GDM1 (cell line): ENCODE measurements at places on chromosomes 2 and 18.

DNA sequence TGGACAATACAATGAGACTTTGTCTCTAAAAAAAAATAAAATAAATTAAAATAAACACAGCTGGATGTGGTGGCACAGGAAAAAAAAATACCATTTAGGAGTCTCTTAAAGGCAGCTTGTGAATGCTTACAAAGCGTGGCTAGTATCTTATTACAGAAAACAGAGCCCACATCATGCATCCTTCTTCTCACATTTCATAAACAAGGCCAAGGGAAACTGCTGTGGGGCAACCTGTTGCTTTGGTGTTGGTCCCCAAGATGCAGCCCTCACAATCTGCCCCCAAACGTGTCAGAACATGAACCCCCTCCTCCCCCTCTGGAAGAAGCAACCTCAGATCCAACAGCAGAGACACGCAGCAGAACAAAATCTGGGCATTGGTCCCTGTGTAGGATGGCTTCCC is 2.6 kb downstream of the SLC14A1 start:
- DNase-seq, result no peak

GRCh38 chr2:136986605-136987221 is 221.4 kb downstream of the THSD7B start:
- no peak for DNase-seq

DNA sequence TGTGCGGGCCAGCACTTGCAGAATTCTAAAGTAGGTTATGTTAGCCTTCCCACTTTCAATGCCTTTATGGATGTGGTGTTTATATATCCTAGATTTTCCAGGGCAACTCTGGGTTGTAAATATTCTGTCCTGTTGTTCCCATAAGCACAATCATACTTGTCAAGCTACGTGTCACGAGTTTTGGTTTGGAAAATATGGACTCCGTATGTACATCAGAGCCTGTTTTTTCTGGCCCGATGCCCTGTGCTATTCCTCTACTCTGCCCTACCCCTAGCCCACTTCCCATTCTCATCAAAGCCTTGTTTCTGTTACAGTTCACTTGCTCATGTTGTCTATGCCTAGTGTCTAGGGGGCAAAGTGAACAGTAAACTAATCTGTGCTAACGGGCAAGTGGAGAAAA is 27.0 kb upstream of the ZEB2 start:
- DNase-seq, result peak; percentile 42

GRCh38 chr18:57677262-57678211 is 55.9 kb upstream of the NARS1 start:
- no peak for DNase-seq

DNA sequence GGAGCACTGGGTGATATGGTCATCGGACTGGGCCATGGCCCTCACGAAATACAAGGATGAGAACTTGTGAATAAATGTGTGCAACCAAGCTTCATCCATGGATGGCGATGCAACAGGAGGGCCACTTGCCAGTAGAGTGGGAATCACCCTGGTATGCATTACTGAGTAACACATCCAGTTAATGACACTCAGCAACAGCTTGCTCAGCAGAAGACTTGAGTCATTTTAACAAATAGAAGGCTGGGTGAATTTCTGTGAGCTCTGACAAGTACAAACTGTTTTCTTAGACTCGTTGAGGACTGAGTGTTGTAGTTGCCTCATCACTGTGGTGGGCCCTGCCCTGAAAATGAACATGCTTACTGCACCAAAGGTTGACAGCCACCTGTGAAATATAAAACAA is 221.6 kb downstream of the NCKAP5 start:
- DNase-seq, result no peak

DNA sequence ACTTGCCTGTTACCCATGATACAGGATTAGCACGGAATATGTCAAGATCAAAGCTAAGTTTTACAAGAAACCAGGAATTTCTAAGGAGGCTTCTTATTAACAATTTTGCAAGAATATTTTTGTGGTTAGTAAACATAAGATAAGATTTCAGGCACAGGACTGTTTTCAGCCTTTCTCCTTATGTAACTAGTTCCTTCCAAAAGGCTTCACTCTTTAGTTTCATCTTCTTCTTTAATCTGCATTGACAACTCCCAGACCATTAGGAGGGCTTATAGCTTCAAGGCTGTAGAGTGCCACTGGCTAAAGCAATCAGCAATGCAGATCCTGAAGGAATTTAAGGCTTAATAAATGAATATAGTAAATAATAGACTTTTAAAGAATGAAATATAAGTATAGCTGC is 29.3 kb downstream of the SLC14A1 start:
- DNase-seq, result no peak

GRCh38 chr2:41847744-41848441 is 199.9 kb upstream of the PKDCC start:
- no peak for DNase-seq

GRCh38 chr2:63488118-63488713 is 100.1 kb downstream of the WDPCP start:
- no peak for DNase-seq

DNA sequence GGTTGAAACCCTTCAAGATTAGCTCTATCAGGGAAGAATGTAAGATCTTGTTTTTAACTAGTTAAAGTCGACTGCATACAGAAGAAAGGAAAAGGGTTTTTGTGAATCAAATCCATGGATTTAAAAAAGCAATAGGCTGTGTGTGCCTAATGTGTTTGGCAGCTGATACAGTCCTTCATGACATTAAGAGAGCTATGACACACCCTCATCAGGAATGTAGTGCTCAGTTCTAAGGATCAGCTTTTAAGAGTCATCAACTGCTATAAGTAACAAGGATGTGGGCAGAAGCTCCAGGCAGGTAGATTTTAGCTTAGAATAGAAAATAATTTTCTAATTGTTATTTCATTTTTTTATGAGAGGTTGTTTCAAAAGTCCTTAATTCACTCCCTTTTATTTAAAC is 52.9 kb downstream of the PPP1R1C start:
- no peak for DNase-seq

- DNase-seq, result no peak
Observed at GRCh38 chr2:162768656-162769055, 69.9 kb downstream of the KCNH7 start.

GRCh38 chr18:35186291-35187034 is 54.4 kb upstream of the ZNF397 start:
- DNase-seq, result no peak

DNA sequence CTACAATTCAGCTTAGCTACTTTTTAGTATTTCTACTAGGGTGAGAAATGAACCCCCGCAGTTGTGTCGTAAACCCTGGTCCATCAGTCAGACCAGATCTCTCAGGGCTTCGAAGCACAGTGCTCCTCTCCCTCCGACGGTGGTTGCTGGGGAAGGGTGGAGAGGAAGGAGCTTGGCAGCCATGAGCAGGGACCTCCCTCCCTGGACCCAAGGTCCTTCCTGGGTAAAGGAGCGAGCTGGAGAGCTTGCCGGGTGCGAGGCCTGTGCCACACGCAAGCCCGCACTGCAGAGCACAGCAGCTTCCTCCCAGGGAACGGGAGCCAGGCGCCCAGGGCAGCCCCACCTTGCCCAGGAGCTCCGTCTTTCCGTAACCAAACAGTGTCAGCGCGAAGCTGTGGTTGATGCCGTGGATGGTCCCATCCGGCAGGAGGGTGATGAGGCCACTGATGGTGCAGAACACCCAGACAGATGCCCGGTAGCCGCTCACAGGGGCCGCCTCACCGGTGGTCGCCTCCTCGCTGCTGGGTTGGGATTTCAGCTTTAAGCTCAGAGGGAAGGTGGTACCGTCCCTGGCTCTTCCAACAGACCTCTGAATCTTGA is 12.5 kb downstream of the PASK start:
- no peak for DNase-seq

GRCh38 chr2:17661460-17661859 is 92.2 kb downstream of the SMC6 start:
- no peak for DNase-seq

GRCh38 chr2:27721884-27722485 is 49.5 kb upstream of the MRPL33 start:
- DNase-seq, result no peak

- DNase-seq, result no peak
Observed at GRCh38 chr2:238563551-238563950, 136.8 kb downstream of the ASB1 start.

- DNase-seq, result no peak
Observed at GRCh38 chr2:55888936-55889335, 34.6 kb downstream of the EFEMP1 start.

DNA sequence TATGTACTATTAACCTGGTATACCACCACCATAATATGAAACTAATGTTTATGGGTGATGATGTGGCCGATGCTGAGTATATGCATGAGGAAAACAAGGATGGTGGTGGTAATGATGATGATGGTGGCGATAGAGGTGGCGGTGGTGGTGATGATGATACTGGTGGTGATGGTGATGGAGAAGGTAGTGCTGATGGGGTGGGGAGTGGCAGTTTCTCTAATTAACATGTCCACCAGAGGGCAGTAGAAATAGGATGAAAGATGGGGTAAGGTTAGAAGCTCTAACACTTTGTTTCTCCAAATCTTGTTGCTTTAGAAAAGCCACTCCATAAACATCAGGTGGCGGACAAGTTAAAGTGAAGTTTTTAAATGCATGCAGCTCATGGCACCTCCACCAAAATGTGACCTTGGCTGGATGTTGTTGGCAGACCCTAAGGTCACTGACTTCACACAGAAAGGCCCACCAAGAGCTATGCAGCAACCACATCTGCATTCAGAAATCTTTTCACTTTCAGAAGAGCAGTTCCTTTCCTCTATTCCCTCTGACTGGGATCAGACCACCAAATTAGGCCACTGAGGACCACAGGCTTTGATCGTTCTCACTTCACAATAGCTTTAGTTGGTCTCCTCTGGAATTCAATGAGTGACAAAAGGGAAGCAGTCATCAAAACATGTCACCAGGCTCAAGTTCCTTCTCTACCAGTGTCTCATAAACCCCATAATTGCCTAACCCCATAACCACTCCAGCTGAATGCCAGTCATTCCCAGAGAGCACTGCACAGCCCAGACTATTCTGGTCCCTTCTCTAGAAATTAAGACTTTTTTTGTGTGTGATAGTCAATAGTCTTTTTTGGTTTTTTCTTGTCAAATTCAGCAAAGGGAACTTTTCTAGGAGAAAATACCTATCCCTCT is 7.5 kb upstream of the BCL11A start:
- peak; percentile 29 for DNase-seq

GRCh38 chr2:3379339-3379646 is 201 bp upstream of the TRAPPC12 start:
- DNase-seq, result no peak

DNA sequence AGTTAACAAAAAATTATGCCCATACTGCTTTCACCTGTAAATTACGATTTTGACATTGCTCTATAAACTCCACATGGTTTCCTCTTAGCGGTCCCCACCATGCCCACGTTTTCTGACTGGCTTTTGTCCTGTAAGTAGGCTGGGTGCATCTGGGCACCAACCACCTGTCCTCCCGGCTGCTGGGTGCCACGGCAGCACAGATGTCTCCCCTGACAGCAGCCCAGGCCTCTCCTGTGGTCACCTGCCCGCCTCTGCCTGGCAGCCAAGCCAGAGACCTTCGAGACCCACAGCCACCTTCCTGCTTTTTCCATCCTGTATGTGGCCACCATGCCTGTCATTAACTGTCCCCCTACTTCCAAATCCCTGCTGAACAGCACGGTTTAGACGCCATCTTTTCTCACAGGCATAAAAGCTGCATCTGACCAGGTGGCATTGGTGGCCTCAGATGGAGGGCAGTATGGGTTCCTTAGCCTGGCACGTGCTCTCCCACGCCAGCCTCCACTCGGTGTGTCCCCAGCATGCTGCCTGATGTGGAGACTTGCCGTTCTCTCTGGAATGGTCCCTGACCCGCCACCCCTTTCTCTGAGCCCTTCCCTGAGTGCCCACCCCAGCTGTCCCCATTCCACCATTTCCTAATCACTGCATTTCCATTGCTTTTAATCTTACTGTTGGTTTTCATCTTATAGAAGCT is 18.9 kb downstream of the SNORC start:
- no peak for DNase-seq

DNA sequence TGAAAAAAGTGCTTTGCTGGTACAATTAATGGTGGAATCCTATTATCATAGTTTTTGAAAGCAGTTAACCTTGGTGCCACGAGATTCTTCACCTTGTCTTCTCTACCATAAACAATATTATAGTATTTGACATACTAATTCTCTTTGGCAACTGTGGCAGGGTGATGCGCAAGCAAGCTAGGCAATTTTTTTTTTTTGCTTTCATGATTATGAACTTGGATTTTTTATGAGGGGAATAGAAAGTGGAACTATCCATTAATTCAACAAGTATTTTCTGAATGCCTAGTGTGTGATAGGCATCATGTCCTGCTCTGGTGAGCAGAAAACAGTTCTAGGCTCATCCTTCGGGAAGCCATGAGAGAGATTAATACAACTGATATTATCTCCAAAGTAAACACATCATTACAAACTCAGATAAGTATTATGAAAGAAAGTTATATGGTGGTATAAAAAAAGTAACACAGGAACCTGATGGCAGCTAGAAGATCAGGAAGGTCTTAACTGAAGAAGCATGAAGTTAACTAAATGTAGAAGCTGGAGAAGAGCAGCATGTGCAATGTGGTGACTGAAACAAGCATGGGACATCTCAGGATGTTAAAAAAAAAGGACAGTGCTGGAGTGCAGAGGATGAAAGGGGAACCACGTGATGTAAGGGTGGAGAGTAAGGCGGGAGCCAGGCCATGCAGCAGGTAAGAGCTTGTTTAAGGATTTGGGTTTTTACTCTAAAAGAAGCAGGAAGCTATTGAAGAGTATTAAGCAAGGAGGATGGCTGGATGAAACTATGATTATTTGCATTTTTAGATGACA is 113.7 kb downstream of the ZEB2 start:
- DNase-seq, result no peak

DNA sequence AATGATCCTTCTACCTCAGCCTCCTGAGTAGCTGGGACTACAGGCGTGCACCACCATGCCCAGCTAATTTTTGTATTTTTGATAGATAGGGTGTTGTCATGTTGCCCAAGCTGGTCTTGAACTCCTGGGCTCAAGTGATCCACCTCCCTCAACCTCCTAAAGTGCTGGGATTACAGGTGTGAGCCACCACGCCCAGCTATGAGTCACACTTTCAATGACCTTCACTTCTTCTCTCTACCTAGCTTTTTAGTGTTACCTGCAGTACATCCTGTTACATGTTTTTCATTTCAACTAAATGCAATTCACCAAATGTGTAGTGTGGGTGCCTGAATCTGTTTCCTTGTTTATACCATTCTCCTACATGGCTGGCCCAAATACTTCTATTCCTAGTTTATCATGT is 64.0 kb downstream of the SLC39A10 start:
- no peak for DNase-seq

GRCh38 chr18:46950064-46950656 is 32.8 kb downstream of the KATNAL2 start:
- DNase-seq, result no peak

DNA sequence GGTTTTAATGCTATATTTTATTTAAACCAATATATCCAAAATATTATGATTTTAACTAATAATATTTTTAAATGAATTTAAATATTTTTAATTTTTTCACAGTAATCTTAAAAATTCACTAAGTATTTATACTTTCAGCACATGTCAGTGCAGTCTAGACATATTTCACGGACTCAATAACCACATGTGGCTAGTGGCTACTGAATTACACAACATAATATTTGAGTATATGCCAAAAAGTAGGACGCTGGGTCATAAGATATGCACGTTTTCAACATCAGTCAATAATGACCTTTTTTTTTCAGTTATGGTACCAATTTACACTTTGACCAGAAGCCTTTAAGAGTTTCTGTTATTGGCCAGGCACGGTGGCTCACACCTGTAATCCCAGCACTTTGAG is 117.7 kb downstream of the GFPT1 start:
- DNase-seq, result no peak
